ENCODE measurements at places on chromosomes 13 and 19. TPM values are rescaled to one million over a fixed set of nuclear protein-coding genes. Genes with fewer than 3 reads are reported as not detected.

- H3K27me3 ChIP-seq: peaks cover 22% of the 10 kb centered on the region
- H3K36me3 ChIP-seq: peaks cover 16% of the 10 kb centered on the region
- H3K4me3 ChIP-seq: peak within 1 kb of the TSS; percentile 68
- DNase-seq: peak; percentile 89
These were observed at the start of gene SCN1B for GRCh38 chr19:35030257-35031071. Gene SCN1B, plus strand, starts transcription at chr19:35030470. Its CDS starts 351 bp downstream, at chr19:35030821.

GRCh38 chr19:45364696-45365095 lies 5.7 kb downstream of the ERCC2 start:
- H3K4me1 ChIP-seq: peaks cover 3% of the 10 kb centered on the region
- H3K36me3 ChIP-seq: peaks cover 4% of the 10 kb centered on the region
- H3K27ac ChIP-seq: no peak overlapping the region
- no peaks in the 10 kb centered on the region for H3K27me3 ChIP-seq
- DNase-seq: no peak

- no peak for DNase-seq
- H3K4me3 ChIP-seq: peak overlapping the region; percentile 83
- H3K4me1 ChIP-seq: peaks cover 22% of the 10 kb centered on the region
- H3K27ac ChIP-seq: no peak overlapping the region
These were observed 635 bp upstream of the NBEA start for GRCh38 chr13:34941436-34941834.

GRCh38 chr13:112726016-112726767 lies 36.4 kb downstream of the ATP11A start:
- H3K4me1 ChIP-seq: peaks cover 35% of the 10 kb centered on the region
- no peaks in the 10 kb centered on the region for H3K27me3 ChIP-seq
- no peak for DNase-seq
- H3K4me3 ChIP-seq: no peak overlapping the region

- H3K27me3 ChIP-seq: no peaks in the 10 kb centered on the region
- no peak overlapping the region for H3K27ac ChIP-seq
- no peak for DNase-seq
- peaks cover 9% of the 10 kb centered on the region for H3K36me3 ChIP-seq
- no peak overlapping the region for H3K4me3 ChIP-seq
These were observed 22.8 kb upstream of the ZNF564 start for GRCh38 chr19:12574036-12574435.

DNA sequence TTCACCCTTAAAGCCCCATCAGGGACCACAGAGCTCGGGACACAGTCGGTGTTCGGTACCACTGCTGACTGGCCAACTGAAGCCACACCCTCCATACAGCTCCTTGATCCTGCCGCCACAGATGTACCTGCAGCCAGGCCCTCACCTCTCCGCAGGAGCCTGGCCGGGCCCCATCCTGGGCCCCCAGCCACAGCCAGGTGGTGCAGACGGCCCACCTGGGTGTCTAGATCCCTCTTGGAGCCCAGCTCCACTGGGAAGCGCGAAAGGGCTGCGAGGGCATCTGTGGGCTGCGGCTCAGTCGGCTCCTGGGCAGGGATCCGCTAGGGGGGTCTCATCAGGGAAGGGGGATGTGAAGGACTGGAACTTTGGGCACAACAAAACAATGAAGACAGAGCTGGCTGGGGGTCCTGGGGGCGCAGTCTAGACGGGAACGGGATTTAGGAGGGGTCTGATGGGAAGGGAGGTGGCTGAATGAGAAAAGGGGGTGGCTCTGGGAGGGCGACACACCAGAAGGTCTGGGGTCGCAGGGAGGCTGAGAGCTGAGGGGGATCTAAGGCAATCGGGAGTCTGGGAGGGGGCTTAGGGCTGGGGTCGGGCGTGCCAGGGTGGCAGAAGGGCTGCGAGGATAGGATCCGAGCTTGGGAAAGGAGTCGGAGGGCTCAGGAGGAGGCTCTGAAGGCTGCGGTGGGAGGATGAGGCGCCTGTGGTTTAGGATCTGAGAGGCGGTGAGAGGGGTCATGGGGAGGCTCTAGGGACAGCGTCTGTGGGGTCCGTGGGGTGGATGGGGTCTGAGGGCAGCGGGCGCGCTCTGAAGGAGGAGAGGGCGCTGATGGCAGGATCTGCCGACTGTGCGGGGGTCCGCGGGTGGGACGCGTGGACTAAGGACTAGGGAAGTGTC lies 15.8 kb downstream of the PRODH2 start:
- H3K36me3 ChIP-seq: no peaks in the 10 kb centered on the region
- DNase-seq: no peak
- no peak overlapping the region for H3K27ac ChIP-seq
- peaks cover 3% of the 10 kb centered on the region for H3K4me1 ChIP-seq

GRCh38 chr13:113489171-113489548 lies 1.4 kb downstream of the DCUN1D2 start:
- H3K4me3 ChIP-seq: peak overlapping the region; percentile 85
- peaks cover 59% of the 10 kb centered on the region for H3K4me1 ChIP-seq
- DNase-seq: no peak
- peaks cover 8% of the 10 kb centered on the region for H3K36me3 ChIP-seq
- no peaks in the 10 kb centered on the region for H3K27me3 ChIP-seq
- no peak overlapping the region for H3K27ac ChIP-seq

CEACAM5 gene
- total RNA-seq: not detected

DNA sequence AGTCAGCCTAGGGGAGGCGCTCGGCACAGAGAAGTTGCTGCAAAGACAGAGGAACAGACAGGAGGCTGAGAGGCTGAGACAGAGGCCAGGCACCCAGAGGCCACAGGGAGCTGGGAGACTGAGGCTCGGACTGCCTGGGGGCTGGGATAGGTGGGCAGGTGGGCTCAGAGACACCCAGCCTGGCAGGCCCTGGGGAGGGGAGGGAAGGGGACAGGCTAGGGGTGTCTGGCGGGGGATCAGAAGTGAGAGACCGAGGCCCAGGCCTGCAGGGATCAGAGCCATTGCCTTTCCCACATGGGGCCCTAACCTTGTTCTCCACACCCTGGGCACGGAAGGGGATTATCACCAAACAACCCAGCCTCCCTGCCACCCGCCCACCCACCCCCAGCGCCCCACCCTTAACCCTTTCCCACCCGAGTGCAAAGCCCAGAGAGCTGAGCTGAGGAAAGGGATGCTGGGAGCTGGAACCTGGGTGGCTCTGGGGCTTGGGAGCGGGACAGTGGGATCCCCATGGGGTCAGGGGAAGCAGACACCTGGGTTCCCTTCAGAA lies 1.3 kb downstream of the NTN5 start:
- no peak overlapping the region for H3K4me3 ChIP-seq
- DNase-seq: no peak
- no peaks in the 10 kb centered on the region for H3K36me3 ChIP-seq
- H3K4me1 ChIP-seq: peaks cover 7% of the 10 kb centered on the region
- H3K27me3 ChIP-seq: no peaks in the 10 kb centered on the region

CBY2 gene
- not detected for total RNA-seq

DNA sequence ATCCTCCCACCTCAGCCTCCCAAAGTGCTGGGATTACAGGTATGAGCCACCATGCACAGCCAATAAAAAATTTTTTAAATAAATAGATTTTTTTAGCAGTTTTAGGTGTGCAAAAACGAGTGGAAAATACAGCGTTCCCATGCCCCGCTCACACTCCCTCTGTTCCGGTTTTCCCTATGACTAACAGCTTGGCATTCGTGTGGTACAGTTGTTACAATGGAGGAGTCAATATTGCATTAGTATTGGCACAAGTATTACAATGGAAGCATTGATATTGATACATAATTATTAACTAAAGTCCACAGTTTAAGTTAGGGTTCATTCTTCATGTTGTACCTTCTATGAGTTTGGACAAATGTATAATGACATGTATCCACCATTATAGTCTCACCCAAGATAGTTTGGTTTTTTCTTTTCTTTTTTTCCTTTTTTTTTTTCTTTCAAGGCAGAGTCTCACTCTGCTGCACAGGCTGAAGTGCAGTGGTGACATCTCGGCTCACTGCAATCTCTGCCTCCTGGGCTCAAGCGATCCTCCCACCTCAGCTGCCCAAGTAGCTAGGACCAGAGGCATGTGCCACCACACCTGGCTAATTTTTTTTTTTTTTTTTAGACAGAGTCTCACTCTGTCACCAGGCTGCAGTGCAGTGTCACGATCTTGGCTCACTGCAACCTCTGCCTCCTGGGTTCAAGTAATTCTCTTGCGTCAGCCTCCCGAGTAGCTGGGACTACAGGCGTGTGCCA lies 15.4 kb upstream of the RAB20 start:
- no peak overlapping the region for H3K4me3 ChIP-seq
- H3K27me3 ChIP-seq: peaks cover 38% of the 10 kb centered on the region
- no peaks in the 10 kb centered on the region for H3K36me3 ChIP-seq
- peaks cover 12% of the 10 kb centered on the region for H3K4me1 ChIP-seq

DNA sequence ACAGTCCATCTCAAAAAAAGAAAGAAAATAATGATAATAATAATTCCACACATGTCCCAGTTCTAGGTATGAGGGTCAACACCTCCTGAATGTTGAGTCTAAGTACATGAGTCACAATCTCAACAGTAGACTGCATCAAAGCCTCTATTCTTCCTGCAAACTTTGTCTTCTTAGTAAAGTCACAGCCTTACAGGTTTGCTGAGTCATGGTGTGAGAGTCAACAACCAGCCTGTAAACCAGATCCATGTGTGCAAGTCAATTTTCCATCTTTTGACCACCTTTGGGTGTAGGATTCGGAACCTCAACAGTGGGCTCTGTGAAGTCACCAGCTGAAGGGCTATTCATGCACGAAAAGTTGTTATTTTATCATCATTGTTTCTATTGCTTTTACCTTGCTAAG lies 25.7 kb upstream of the ZNF729 start:
- H3K27ac ChIP-seq: no peak overlapping the region
- no peak overlapping the region for H3K4me3 ChIP-seq
- no peaks in the 10 kb centered on the region for H3K27me3 ChIP-seq
- H3K4me1 ChIP-seq: no peaks in the 10 kb centered on the region
- no peaks in the 10 kb centered on the region for H3K36me3 ChIP-seq

GRCh38 chr13:21463424-21463823 lies 4.3 kb upstream of the ZDHHC20 start:
- H3K27ac ChIP-seq: no peak overlapping the region
- no peak overlapping the region for H3K4me3 ChIP-seq
- DNase-seq: no peak
- H3K36me3 ChIP-seq: no peaks in the 10 kb centered on the region

PEAK3 gene
- not detected for total RNA-seq

DNA sequence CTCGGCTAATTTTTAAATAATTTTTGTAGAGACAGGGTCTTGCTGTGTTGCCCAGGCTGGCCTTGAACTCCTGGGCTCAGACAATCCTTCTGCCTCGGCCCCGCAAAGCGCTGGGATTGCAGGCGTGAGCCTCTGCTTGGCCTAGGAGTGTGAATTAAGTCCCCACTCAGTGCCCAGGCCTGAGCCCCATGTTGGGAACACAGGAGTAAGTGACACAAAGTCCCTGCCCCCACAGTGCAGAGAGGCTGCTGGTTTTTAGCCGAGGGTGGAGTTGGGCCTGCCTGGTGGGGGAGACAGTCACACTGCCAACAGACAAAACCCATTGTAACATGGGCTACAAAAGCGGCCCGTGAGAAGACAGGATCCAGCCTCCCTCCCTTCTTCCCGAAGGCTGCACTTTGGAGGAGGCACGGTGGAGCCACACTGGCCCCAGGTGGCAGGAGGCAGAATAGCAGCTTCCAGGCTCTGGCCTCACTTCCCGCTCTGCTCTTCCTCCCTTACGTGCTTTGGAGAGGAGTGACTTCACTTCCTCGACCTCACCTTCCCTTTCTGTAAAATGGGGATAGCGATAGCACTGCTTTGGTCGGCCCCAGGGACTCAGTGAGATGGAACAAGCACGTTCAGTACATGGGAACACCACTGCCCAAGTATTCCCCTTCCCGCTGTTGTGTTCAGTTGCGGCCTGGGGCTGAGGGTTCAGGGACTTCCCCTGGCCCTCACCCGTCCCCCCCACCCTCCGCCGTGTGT lies 15.2 kb upstream of the EHD2 start:
- peak; percentile 80 for DNase-seq
- H3K4me1 ChIP-seq: no peaks in the 10 kb centered on the region
- peak overlapping the region; percentile 37 for H3K27ac ChIP-seq
- H3K4me3 ChIP-seq: no peak overlapping the region
- H3K36me3 ChIP-seq: peaks cover 9% of the 10 kb centered on the region

DNA sequence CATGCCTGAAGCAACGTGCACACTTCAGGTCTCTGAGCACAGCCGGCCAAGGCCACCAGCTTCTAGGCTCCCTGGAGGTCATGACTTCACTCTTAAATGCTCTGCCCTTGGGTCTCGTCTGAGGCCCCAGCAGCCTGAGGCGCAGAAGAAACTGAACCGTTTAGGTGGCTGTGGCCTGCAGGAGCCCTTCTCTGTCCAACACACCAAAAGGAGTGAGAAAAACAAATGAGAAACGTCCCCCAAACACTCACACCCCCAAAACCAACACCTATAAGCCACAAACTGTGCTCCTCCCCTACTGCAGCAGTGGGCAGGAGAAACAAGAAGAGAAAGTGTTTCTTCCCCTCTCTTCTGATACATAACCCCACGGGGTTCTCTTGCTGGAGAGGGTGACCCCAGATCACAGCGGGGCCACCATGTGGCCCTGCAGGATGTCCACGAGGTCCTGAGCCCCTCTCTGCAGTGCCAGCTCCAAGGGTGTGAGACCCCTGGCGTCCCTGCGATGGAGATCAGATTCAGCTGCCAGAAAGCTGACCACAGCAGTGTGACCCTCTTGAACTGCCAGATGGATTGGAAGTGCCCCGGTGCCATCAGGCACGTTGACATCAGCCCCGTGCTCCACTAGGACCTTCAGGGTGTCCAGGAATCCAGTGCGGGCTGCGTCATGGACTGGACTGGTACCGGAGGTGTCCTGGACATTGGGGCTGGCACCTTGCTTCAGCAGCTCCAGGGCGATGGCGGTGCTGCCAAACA lies 1.0 kb upstream of the KRI1 start:
- peak overlapping the region; percentile 98 for H3K4me3 ChIP-seq
- H3K27me3 ChIP-seq: no peaks in the 10 kb centered on the region
- peaks cover 29% of the 10 kb centered on the region for H3K36me3 ChIP-seq
- peaks cover 34% of the 10 kb centered on the region for H3K4me1 ChIP-seq
- DNase-seq: peak; percentile 83
- H3K27ac ChIP-seq: peak overlapping the region; percentile 94

HTR2A gene
- total RNA-seq: not detected

RUBCNL gene
- total RNA-seq: 1.1 TPM

KCTD15 gene
- 9.6 TPM for total RNA-seq

TGFBR3L gene
- total RNA-seq: 2.6 TPM

GRCh38 chr13:104461049-104461448 lies 1394.8 kb upstream of the SLC10A2 start:
- no peak overlapping the region for H3K27ac ChIP-seq
- no peaks in the 10 kb centered on the region for H3K4me1 ChIP-seq
- H3K36me3 ChIP-seq: no peaks in the 10 kb centered on the region
- no peaks in the 10 kb centered on the region for H3K27me3 ChIP-seq
- DNase-seq: no peak

Data from activated CD4-positive, alpha-beta T cell treated with anti-CD3 and anti-CD28 coated beads for 36 hours (primary cell).